ENCODE measurements at places on chromosomes 16 and 17.

DNA sequence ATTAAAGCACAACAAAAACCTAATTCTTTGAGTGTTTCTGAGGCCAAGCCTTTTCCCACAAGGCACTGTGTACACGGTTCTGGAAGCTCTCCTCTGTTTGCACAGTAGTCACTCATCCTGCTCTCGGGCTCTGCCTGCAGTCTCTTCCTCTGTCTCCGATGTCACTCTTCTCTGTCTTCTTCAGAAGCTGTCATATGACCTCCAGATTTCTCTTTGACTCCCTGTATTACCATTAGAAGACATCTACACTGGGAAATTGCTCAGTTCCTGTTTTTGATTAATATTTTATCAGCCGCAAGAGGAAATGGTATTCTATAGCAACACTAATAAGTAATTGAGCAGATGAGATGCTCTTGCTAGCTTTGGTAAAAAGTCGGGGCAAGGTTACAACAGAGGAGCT is 422.9 kb downstream of the WWOX start:
- DNase-seq, result no peak

GRCh38 chr16:80540516-80541305 is at the start of gene DYNLRB2:
Gene DYNLRB2 (plus strand): TSS chr16:80540993. CDS start chr16:80541077, 84 bp downstream.
- DNase-seq, result peak; percentile 78

DNA sequence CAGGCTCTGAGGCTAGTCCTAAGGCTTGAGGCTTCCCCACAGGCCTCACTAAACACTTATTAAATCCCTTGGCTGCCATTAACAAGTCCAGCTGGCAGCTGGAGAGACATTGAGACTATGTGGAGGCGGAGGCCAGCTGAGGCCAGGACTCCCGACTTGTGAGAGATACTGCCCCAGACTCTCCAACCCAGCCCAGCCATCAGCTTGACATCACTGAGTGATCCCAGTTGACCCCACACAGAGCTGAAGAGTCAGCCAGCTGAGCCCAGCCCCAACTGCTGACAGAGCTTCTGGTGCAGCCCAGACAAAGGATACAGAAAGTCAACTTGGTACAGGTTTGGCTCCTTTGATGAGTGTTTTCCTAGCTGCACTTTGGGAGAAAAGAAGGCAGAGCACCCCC is 343.1 kb downstream of the C16orf95 start:
- no peak for DNase-seq

DNA sequence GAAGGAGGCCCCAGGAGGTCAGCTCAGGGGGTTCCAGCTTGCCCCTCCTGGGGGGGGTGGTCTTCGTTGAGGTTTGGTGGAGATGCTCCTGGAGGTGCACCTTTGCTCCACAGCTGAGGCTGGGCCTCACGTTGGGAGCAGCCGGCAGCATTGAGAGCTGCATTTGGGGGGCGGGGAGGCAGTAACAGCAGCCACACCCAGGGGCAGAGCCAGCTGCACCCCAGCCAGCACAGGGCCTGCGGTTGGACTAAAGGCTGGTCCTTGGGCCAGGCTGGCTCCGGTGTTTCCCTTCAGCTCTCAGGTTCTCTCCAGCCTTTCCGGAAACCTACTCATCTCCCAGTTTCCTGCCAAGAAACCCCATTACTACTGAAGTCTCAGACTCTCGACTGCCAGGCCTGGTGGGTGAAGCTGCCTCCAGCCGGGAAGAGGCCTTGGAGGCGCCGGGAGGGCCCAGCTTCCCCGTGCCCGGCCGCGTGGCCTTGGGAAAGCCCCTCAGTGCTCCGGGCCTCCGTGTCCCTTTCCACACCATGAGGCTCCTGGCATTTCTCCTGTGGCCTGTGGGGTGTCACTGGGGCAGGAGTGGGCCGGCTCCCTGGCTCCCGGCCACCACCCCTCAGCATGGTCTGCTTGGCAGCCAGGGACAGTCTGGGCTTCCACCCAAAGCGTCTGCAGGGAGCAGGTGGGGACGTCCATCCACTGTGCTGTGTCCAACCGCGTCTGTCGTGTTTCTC is 14.0 kb upstream of the BAIAP2 start:
- no peak for DNase-seq

DNA sequence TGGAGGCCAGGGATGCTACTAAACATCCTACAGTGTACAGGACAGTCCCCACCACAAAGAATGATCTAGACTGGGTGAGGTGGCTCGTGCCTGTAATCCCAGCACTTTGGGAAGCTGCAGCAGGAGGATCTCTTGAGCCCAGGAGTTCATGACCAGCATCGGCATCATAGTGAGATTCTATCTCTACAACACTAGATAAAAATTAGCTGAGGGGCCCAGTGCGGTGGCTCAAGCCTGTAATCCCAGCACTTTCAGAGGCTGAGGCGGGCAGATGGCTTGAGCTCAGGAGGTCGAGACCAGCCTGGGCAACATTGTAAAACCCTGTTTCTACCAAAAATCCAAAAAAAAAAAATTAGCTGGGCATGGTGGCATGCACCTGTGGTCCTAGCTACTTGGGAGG is 5.4 kb upstream of the ZNF500 start:
- no peak for DNase-seq

DNA sequence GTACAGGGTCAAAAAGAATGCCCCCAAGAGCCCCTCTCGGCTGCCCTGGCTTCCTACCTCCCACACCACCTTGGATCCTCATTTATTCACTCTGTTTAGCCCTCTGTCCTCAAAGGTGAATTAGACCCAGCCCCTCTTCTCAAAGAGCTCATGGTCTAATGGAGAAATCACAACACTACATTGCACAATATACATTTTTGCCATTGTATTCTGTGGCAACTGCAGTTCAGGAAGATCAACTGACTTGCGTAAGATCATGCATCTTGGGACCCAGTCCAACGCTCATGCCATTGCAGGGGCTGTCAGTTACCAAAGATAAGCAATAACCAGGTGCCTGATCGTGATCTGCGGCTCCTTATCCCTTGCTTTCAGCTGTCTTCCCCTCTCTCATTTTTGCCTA is 1.4 kb downstream of the KRT38 start:
- no peak for DNase-seq

Data from effector CD8-positive, alpha-beta T cell (primary cell).